B cell (primary cell): ENCODE measurements at places on chromosomes 6 and 20.

GRCh38 chr6:2916158-2916925 lies 13.2 kb upstream of the SERPINB9 start:
- DNase-seq = no peak

DNA sequence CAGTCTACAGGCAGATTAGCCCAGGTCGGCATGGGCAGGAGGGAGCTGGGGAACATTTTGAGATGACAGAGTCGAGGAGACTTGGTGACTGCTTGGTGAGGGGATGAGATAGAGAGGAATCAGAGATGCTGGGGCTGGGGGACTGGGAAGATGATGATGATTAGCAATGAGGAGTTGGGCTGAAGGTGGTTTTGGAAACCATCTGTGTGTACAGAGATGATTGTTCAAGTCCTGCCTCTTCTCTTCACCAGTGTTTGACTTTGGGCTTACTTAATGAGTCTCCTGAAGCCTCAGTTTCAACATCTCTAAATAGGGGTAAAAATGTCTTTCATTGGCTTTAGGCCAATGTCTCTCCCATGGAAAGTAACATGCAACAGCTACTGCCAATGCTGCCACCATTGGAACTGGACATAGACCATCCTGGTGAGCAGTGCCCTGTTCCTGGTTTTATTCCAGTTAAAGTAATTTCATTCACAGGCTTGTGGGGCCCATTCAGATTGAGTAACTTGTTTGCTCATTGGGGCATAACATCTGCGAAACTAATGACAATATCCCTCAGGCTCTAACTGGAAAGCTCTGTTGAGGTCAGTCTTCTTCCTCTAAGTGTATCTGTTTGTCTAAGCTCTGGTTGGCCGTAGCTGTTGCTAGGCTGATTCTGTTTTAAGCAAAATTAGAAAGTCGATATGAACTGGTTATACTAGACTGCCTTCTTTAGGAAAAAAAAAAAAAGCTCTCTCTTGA lies 99.1 kb downstream of the ARMC2 start:
- no peak for DNase-seq

- no peak for DNase-seq
These were observed 83.2 kb downstream of the SLC22A23 start for GRCh38 chr6:3373597-3374203.

GRCh38 chr6:29558439-29559079 lies 973 bp downstream of the UBD start:
- DNase-seq = no peak

DNA sequence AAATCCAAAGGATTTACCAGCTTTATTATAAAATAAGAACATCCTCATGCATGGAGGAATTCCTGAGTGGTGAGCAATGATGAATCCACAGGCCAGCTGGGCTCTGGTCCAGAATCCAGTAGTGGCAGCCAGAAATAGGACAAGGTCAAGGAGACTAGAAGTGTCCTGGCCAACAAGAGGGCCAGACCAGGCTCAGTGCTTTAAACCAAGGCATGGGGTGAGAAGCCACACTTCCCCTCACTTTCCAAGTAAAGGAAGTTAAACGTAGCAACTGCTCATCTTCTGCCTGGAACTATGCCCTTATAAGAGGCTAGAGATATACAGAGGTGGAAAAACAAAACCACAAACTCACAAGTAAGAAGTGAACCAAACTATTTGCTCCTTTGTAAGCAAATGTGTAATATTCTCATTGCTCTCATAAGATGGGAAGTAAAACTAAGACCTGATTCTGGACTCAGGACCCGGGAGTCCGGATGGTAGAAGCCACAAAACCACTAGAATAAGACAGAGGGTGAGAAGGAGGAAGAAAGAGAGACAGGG lies 253.2 kb downstream of the UST start:
- DNase-seq = peak; percentile 44

DNA sequence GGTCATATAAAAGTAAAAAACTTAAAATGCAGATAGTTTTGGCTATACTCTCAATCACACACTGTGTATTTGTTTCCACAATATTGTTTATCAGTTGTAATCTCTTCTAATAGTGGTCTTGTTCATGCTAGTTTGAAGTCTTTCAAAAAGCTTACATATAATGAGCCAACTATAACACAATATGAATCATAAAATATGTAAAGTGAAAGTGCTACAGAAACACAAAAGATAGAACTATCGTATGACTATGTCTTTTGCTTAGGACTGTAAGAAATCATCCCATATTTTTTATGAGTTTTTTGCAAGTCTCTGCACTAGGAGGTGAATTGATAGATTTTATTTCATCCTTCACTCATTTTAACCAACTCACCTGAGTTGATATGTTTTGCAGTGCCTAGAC lies 136.0 kb downstream of the MMUT start:
- DNase-seq = no peak

DNA sequence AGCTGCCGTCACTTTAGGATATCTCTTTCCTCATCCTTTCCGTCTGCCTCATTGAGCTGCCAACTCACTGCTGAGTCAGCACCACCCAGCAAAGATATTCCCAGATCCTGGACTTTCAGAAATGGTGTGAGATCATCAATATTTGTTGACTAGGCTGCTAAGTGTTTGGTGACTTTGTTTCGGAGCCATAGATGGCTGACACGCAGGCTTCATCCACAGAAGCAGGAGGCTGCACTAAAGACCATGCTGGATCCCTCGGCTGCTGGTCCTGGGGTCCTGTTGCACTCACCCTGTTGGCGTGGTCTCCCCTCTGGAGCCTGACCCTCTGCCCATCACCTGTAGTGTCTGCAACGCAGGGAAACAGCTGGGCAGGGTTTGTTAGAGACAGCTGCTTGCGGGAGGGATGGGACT lies 96.5 kb downstream of the ERMARD start:
- DNase-seq = no peak
